Lower lobe of right lung (tissue), 2 donors: ENCODE measurements at places on chromosomes 4 and X.
A peak's percentile ranks its signal among the peaks of the same experiment; 100 is the strongest.

DNA sequence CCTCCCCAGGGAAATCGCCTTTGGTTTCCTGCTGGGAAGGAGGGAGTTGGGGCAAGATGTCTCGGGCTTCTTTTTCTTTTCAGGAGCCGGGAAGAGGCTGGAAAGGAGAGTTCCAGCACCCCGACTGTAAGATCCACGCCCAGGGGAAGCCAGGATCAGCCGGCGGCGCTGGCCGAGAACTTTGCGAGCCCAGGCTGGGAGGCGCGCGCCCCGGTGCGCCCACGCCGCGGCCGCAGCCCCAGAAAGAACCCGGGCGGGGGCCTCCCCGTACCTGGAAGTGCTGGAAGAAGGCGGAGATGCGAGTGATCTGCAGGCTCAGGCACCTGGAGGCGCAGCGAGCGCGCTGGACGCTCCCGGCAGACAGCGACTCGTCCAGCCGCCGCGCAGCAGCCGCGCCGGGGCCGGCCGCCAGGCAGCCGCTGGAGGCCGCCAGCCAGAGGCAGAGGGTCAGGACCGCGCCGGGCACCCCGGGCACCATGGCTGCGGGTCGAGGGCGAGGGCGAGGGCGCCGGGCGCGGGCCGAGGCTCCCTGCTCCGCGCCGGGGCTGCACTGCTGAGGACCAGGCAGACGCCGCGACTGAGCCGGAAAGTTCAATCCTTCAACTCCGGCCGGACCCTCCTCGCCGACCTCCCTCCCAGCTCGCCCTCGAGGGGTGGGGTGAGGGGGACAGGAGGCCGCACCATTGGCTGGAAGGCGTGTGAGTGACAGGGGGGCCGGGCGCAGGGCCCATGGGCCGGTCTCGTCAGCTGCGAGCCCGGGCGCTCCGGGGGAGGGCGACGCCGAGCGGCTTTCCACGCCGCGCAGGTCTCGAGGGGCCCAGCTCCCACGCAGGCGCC, at the start of gene ANOS1:
Gene ANOS1, minus strand, starts transcription at position 579 of the 837 bp plus-strand sequence. Its CDS starts 101 bp downstream, at position 478.
- DNase-seq, result peak; percentile 81

GRCh38 chr4:108607079-108607815, 13.1 kb upstream of the RPL34 start:
- DNase-seq, result no peak

- peak; percentile 52 for DNase-seq
Measured at GRCh38 chrX:44344194-44344593, 722 bp upstream of the EFHC2 start.

DNA sequence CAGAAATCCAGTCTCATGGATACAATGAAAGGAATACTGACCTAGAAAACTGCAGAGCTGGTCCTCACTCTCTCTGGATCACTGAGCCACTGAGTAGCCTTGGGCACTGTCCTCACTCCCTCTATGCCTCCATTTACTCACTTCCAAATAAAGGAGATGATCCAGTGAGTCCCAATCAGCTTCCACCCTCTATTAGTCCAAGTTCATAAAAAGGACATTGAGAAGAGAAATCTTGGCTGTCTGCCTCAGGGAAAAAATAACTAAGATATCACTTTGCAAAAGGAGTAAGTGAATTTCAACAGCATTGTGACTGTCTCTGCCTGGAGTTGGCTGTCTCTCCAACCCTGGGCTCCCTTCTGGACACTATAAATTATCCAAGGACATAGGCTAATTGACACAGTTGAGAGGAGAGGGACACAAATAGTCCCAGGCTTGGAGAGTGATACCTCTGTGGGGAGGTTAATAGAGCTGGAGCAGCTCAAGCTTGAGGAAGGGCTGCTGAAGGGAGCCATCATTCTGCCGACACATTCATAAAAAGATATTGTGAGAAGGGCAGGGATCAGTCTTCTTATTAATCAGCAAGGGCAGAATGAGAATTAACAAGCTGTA, 572.3 kb downstream of the RAB28 start:
- DNase-seq, result no peak

DNA sequence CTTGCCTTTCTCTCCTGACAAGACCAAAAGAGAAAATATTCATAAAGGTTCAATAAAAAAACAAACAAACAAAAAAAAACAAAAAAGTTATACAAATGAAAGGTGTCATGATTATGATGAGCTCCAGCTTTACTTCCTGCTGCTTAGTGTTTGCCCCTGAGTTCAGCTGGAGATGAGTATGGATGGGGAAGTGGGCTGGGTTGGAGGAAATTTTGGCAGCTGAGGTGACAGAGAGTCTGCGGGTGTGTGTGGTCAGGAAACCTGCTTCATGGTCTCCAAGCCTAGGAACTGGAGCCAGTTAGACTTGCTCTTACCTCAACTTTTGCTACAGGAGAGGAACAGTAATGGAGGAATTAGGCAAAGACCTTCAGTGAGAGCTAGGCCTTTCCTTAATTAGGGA, 4.3 kb upstream of the CYSLTR1 start:
- no peak for DNase-seq

GRCh38 chrX:134186362-134187121, 50.4 kb upstream of the CCDC160 start:
- no peak for DNase-seq

GRCh38 chrX:11363069-11363594, 69.9 kb downstream of the AMELX start:
- no peak for DNase-seq

DNA sequence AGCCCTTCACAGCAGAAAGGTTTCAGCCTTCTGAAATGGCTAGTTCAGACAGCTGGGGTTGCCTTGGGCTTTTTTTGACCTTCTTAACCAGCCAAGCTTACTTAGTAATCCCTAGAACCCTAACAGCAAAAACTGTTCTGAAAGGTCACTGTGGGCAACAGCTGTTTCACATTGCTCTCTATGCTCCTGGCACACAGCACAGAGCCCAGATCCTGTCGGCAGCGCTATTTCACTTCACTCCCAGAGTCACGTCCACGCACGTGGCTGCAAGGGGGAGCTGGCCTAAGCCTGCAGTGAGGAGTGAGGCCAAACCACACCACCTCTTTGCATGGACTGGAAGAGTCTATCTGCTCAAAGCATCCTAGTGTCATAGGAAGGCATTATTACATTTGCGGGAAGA, 32.0 kb upstream of the STS start:
- no peak for DNase-seq

DNA sequence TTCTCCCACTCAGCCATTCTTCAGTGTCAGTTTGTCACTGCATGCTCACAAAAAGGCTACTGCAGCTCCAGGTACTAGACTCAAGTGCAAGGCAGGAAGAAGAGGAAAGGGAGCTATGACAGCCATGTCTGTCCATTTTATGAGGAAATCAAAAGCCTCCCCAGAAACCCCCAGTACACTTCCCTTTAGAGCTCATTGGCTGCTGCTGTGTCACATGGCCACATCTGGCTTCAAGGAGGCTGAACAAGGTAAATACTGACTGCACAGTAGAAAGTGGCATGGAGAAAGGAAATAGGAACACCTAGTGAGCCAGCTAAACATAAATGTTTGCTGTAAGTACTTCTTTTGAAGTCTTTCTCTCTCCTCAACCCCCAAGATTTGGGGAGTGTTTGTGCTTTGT, 67.2 kb upstream of the FRAS1 start:
- DNase-seq, result no peak

DNA sequence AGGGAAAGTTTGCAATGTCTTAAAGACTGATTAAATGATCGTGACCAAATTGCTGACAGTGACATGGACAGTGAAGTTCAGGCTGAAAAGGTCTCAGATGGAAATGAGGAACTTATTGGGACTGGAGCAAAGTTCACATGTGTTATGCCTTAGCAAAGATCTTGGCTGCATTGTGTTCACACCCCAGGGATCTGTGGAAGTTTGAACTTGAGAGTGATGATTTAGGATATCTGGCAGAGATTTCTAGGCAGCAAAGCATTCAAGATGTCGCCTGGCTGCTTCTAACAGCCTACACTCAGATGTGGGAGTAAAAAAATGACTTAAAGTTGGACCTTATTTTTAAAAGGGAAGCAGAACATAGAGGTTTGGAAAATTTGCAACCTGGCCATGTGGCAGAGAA, 21.4 kb downstream of the SCARB2 start:
- DNase-seq, result no peak

DNA sequence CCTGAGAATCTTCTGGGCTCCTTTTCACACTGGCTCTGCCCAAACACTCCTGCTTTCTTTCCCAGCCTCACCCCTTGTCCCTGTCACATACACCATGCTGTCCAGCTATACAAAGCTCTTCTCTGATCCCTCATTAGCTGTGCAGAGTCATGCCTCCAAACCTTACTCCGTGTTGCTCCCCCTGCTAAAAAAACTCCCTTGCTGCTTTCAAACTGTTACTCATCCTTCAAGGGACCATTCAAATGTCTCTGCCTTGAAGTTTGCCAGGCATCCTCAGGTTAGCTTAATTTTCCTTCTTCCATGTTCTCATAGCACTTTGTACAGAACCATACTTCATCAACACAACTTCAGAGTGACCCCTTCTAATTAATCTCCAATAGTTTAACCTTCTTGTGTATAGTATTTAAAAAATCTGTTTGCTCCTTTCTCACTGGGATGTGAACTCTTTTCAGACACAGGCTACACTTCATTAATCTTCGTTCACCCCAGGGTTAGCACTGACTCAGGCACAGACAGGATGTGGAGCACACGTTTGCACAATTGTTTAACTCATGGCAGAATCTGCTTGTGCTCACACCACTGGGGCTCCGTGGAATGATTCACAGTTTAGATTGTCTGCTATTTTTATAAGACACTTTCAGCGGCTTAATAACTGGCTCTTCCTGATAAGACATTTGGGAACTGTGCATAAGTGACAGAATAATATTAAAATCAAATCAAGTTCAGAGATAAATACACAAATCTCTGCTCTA, 21.4 kb upstream of the SEL1L3 start:
- DNase-seq, result no peak

DNA sequence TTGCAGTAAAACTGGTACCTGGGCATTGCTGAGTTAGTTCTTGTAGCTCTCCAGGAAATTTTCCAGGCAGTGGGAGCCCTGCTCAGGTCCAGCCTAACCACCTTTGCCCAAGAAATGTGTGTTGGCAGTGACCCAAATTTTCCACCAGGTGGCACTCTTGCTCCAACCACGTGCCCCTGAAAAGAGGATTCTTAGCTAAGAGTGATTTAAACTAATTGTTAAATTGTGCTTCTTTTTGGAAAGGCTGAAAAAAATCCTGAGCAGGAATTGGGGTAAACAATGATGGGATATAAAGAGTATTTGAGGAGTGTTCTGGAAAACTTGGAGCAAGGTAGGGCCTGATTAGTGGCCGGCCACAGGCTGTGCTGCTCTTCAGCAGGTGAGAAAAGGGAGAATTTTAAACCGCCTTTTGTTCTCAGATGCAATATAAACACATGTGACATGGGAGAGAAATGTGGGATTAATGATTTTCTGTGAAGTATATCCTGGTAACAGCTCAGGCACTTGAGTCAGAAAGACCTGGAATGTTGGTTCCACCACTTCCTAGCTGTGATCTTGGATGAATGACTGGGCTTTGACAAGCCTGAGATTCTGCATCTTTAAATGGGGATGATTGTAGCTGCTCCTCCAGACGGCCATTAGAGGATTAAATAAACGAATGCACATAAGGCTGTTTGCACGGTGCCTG, 219.6 kb downstream of the PTTG2 start:
- DNase-seq, result peak; percentile 62

DNA sequence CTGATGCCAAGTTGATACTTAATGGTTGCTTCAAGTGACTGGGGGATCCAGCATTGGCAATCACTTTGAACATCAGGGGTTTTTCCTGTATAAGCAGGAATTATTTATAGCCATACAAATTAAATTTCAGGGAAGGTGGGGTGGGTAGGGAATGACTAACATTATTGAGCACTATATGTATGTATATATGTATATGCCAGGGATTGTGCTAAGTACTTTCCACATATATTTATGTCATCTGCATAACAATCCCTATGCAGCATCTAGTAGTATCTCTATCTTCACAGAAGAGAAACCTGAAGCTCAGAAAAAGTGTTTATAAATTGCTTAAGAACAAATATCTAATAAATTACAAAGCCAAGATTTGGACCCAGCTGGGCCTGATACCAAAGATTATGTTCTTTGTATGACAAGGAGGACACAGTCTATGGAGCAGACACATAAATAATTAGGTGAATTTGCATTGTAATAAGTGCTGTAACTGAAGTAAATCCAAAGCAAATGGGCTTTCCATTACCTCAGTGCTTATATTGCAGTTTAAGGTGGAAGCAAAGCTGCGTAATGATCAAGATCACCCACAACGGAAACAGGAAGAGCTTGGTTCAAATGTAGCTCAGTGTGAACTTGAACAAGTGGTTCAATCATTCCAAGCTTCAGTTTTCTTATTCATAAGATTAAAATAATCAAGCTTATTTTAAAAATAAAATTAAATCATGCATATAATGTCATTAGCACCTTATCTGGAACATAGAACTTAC, 18.9 kb upstream of the RASGEF1B start:
- DNase-seq, result no peak

GRCh38 chr4:52234561-52235440, 183.7 kb downstream of the SPATA18 start:
- no peak for DNase-seq

DNA sequence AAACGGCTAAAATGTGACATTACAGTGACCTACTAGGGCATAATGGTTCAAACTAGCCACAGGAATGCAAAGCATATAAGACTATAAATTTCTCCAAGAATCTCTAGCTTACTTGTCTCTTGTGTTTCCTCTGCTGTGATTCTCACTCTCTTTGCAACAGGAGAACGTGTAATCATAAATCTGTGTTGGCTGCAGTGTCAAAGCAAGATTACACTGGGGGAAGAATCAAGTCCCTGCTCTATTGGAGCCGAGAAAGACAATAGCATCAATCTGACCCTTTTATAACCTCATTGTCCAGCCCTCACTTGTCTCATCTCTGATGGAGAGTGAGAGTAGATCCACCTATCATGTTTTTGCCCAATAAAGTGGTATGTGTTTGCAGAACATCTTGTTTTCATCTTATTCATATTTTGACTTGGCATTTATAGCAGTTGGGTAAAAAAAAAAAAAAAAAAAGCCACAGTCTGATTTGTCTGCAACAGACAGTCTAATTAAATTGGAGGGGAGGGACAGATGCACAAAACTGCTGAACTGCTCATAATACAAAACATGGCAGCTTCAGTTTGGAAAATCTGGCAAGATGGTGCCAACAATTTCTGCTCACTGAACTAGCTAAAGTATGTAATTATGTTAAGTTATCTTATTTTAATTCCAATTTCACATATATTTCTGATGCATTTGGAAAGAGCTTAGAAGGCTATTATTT, 165.0 kb upstream of the GABRA2 start:
- DNase-seq, result no peak

- DNase-seq, result no peak
Measured at GRCh38 chrX:71365356-71365874, 742 bp upstream of the TAF1 start.

GRCh38 chrX:154661170-154661569, 7.8 kb upstream of the CTAG2 start:
- DNase-seq, result no peak

DNA sequence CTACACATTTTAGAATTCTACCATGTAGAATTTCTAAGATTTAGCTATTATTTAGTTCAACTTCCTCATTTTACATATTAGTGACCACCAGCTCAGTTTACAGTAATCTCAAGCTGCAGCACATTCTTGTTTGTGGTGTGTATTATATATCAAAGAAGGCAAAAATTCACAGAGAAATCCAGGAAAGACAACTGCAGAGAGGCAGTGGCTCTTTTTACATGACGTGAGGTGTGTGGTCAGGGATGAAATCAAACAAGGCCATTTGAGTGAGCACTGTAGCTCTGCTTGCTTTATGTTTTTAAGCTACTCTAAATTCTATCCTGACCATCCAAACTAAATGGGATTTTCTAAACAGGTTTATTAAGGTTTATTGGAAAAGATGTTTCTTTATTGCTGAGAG, 71.1 kb downstream of the COL25A1 start:
- DNase-seq, result no peak
